ENCODE measurements at places on chromosomes 5 and 9.

DNA sequence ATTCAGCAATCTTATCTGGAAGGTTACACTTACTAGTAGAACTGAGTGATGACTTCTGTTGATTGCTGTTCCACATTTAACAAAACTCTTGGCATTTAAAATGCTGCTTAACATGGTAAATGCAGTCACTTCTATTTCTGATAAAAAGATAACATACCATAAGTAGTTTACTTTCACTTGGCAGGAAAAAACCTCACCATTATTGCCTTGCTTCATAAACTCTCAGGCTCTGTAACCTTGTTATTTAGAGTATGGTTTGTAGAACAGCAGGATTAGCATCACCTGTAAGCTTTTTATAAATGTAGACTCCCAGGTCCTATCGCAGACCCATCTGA is 55.5 kb downstream of the AUH start:
- no peak for DNase-seq

DNA sequence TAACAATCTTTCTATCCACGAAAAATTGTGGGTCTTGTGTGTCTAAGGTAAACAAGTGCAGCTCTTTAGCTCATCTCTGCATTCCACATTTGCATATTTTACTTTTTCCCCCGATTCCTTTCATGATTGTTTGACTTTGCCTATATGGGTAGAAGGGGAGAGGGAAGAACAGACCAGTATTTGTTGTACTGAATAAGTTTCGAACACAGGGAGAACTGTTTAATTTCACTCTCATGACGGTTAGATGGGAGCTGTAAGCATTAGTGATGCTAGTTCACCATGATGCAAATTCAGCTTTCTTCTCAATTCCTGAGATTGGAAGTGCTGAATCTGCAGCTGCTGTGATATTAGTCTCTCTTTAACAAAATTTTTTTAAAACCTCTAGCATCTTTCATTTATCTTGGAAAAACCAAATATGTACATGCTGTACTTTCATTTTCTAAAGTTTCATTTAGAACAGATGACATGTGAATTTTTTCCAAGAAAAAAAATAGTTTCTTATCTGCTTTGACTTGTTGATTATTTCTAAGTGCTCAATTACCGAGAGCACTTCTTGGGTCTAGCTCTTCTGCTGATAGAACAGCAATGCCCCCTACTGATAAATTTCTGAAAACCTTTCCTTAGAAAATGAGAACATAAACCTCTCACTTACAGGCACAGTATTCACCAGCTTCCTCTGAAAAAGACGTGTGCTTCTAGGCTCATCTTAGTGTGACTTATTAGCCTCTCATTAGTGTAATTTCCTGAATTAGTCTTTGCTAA is 149.5 kb downstream of the BAAT start:
- peak; percentile 39 for DNase-seq

DNA sequence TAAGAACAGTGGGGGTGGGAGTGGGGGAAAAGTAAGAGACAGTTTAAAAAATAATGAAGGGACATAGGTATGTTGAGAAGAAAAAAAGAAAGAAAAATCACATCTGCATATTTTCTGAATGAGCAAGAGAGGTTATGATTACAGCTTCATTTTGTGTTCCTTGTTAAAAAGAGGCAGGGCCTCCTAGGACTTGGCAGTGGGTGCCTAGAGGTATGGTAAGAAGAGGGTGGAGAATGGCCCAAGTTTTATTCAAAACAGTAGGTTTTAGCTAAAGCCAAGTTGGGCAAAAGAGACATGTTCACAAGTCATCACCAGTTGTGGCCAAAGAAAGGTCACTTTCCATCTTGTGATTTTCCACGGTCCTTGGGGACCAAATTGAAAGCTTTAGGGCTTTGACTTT is 643.4 kb downstream of the CCDC171 start:
- no peak for DNase-seq

DNA sequence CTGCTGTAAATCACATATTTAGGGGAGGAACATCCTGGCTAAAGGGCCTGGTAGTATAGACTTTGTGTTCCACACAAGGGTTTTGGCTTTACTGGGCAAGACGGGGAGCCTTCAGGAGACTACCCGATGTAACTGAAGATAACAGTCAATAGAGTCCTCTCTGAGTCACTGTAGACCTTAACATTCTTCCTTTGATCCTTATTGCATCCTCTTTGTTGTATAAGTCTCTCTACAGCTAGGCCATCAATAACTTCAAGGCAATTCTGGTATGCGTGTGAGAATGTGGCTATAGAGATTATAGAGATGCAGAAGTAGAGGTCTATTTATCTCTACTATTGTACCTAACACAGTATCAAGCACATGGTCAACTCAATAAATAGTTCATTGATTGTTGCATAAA is 67.3 kb upstream of the STK32A start:
- DNase-seq, result no peak

DNA sequence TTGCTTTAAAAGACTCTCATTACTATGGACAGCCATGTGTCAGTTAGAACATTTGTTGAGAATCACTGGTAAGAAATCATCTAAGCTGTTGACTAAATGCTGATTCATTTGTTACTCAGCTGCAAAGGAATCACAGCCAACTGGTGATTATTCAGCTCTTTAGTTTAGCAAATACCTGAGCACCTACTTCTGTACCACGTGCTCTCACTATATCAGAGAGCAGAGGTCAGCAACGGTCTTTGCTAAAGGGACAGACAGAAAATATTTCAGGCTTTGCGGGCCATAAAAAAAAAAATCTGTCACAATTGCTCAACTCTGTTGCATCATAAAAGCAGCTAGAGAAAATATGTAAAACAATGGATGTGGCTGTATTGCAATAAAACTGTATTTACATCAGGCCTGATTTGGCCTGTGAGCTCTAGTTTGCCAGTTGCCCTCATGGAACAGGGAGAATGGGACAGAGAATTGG is 377.6 kb downstream of the DNAH5 start:
- peak; percentile 5 for DNase-seq

DNA sequence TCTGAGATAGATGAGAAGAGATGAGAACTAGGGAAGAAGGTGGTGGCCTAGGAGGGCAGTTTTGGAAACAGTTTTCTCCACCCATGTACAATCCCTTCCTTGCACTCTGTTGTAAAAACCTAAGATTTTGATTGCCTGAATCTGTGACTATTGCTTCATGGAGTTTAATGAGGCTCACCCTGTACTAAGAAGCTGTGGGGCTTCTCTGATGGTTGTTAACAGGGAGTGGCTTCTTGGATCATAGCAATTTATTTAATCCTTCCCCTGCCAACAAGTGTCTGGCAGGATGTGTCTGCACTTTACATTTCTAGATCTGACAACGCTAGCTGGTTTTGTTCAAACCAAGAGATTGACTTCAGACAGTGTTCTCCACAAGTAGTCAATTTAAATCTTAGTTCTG is 74.7 kb upstream of the C5orf46 start:
- DNase-seq, result no peak

Data from NB4 (cell line).